Activated CD4-positive, alpha-beta memory T cell treated with anti-CD3 and anti-CD28 coated beads for 36 hours (primary cell): ENCODE measurements at places on chromosomes 2 and 18.

DNA sequence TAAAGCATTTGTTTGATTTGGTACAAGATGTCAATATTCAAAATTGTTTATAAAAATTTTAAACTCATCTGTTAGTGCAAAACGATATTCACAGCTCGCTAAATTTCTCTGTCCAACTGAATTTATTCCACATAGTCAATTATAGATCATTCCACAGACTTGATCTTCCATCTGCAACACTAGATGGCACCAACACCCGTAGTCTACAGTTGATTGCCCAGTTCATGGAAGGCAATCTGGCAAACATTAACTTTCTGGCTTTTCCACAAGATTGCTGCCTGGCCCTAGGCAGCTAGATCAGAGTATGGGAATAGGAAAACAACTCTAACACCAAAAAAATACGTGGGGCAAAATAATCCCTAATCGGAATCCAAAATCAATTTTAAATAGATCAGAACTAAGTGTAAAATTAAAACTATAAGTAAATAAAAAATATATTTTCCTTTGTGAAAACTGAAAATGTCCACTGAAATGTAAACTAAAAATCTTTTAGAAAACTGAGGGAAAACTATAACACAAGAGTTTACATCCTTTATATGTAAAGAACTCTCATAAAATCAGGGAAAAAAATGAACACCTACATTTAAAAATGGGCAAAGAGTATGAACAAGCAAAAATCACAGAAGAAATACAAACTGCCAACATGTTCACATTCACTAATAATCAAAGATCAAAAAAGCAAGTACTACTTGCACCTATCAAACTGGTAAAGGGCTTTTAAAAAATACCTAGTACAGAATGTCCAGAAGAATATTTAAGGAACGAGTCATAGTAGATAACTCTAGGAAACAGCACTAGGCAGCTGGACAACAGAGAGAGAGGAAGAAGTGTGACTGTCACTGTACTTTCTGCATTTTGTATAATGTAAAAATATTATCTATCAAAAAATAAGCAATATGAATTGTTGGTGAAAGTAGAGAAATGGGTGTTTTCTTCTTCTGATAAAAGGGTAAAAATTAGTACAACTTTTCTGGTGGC is 35.0 kb downstream of the RTN4 start:
- peak; percentile 44 for DNase-seq

DNA sequence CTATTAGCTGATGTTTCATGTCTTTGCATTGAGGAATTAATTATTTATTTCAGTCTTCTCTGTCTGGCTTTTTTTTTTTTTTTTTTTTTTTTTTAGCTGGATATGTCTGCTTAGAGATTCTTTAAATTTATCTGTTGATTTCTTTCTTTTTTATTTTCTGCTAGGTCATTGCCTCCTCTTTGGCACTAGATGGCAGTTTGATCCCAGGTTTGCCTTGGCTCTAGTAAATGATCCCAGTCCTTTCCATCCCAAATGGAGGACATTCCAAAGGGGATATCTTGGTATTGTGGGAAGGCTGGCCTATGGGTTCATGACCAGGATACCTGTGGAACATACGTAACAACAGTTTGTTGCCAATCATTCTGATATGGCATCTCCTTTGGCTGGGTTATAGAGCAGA is 339.5 kb upstream of the GCFC2 start:
- DNase-seq = no peak

DNA sequence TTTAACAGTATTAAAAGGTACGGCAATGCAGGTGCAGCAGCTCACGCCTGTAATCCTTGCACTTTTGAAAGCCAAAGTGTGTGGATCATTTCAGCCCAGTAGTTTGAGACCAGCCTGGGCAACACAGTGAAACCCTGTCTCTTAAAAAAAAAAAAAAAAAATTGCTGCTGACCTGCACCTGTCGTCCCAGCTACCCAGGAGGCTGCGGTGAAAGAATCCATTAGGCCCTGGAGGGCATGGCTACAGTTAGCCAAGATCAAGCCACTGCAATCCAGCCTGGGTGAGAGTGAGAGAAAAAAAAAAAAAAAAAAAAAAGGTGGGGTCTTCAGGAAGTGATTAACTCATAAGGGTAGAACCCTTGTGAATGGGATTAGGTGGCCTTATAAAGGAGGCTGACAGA is 12.8 kb downstream of the CUL3 start:
- DNase-seq = no peak

DNA sequence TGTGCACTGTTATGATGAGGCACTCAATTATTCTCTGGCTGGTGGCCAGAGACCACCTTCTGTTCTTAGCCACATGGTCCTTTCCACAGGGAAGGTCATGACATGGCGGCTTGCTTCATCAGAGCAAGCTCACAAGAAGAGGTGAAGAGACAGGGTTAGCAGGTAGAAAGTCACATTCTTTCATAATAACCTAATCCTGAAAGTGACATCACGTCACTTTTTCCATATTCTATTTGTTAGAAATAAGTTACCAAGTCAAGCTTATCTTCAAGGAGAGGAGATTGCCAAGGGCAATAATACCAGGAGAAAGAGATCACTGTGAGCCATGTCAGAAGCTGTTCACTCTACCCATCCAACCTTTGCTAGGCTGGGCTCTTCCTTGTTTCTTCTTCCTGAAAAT is 139.4 kb downstream of the OSR1 start:
- DNase-seq = no peak

DNA sequence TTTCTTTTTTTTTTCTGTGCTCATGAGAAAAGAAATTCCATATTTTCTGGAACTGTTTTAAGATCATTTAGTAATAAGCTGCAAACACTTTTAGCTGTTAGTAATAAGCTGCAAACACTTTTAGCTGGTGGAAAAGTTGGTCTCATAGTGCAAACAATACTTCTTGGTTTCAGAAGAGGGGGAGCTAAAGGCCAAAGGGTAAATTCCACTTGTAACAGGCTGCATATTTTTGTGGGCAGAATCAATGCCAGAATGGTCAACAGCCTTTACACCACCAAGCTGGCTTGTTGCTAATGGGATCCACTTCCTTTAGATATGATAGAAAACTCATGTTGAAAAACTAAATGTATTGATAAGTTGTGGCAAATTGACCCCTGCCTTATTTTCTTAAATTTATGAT is 356.8 kb downstream of the NR4A2 start:
- no peak for DNase-seq

- DNase-seq = peak; percentile 46
Measured at GRCh38 chr2:242011167-242011513, 141.6 kb downstream of the RTP5 start.

DNA sequence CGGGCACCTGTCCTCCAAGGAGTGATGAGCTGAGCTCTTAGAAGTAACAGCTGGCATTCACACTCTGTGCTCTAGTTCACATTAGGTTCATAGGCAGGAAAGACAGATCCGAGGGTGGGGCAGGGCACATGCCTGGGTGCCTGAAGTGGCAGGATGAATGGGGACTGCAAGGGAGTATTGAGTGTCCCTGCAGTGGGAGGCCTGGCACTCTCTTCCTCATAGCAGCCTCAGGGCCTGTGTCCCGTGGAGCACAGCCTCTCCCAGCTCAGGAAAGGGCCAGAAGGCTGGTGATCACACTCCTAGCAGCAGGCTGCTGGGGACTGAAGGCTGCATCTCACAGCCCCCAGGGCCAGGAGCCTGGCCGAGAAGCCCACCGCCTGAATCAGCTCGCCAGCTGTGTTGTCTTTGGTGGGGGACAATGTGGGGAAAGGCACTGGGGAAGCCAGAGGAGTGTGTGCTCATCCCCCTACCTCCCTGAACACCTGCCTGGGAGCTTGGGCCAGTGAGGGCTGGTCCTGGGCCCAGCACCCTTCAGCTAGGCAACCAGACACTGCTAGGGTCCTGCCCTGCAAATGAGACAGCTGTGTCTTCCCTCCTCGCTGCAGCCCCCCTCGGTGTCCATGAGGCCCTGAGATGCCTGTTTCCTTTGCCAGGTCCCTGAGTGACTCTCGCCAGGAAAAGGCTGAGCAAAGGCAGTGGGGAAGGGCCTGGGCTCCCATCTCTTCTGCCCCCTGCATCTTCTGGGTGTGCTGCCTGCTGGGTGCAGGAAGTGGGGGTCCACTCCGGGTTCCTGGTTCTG is 48.2 kb upstream of the HS6ST1 start:
- DNase-seq = no peak

DNA sequence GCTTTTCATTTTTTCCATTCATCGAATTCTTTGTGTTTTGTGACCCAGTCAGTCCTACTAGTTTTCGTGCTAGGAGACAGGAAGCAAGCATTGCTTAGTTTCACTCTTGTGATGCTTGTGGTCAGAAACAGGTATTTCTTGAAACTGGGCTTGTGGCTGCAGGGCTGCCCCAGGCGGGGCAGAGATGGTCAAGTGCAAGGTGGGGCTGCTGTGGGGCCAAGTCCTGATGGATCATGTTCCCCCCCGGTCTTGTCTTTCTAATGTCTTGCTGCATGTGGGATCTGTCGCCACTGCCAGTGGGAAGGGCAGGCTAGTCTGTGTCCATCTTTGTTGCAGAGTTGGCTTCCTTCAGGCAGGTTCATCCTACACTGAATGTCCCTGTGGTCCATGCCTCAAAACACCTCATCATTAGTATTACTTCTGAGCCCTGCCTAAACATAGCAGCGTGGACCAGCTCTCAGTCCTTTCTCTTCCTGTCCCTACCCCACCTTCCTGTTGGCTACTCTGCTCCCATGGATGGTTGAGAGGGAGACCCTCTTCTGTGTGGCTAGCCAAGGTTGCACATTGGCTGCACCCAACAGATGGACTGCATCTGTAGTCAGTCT is 38.7 kb downstream of the INPP4A start:
- peak; percentile 50 for DNase-seq

GRCh38 chr18:46750626-46751025 is 6.2 kb downstream of the ST8SIA5 start:
- DNase-seq = no peak

DNA sequence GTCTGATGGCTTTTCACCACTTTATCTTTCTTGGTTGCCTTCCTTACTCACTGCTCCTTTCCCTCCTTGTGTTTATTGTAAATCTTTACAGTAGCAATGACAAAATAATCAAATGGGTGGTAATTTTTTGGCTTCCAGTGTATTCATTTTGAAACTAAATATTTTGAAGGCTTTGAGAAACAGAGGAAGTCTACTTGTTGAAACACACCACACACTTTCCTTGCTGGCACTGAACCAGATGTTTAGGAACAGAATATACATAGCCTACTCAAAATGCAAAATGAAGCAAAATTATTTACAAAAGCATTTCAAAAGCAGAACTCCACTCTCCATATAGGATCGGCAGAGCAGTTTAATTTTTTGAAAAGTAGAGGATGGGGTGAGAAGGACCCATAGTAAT is 189.8 kb downstream of the LTBP1 start:
- no peak for DNase-seq

GRCh38 chr18:54878659-54879358 is 50.5 kb downstream of the RAB27B start:
- DNase-seq = no peak

GRCh38 chr2:137111896-137112295 is 346.6 kb downstream of the THSD7B start:
- no peak for DNase-seq

DNA sequence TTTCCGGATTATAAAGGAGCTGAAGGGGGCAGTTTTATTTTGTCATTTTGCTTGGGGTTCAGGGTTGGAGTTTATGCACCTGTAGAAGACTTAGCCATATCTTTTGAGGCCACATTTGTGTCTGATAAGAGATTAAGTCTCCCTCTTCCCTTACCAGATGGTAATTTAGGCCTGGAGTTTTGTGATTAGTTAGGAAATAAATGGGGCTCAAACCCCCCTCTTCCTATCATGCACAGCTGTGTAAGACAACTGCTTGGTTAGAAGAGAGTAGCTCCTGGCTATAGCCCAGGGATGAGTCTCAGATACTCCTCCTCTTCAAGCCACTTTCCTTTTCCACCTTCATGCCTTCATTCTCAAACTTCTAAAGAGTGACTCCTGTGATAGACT is 802 bp upstream of the SAP130 start:
- no peak for DNase-seq

DNA sequence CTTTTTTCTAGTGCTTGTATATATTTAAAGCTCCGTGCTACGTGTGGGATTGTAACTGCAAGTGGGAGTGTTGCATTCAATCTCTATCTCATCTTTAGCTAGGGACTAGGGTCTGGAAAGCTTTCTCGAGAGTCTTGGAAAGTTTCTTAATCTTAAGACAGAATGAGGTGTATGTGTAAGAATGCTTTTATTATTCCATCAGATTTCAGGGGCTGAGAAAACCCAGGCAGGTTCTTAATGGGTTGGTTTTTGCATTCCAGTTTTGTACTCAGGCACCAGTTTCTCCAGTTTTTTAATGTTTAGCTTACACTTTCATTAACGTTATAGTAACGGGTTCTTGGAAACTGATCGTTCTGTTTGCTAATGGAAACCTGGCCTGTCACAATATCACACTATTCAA is 20.3 kb downstream of the MRPL19 start:
- DNase-seq = no peak

- DNase-seq = no peak
Measured at GRCh38 chr2:195613922-195614321, 43.1 kb upstream of the SLC39A10 start.

DNA sequence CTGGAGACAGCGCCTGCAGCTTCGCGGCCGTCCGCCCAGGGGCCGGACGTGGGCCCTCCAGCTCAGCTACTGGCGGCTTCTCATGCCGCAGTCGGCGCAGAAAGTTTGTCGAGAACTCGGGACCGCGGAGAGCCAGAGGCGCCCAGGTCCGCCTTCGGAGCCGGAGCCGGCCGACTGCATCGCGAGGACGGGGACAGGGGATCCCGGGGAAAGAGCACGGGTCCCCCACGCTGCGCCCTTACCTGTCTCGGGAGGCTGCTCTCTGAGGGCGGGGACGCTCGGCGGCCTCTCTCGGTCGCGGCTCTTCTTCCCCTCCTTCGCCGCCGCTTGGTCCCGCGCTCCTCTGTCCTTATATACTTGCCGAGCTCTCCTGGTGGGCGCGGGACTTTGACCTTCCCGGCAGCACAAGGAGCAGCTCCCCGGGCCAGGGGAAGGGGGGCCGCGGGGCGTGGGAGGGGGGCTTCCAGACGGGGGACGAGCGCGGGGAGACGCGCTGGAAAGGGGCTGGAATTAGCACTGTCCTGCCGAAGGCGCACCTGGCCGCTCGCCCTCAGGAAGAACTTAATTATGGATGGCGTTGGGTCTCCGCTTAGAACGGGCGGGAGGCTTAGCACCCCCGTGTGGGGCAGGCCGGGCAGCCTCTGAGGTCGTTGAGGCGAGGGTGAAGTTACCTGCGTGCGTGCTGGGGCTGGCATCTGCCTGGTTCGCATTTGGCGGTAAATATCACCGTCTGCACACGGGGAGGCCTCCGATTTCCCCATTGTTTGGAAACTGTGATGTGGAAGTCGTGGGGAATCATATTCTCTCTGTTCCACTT is at the start of gene POMC:
POMC (minus strand) TSS at position 325 of the 817 bp plus-strand sequence. CDS start 3,808 bp downstream, outside the sequence.
- DNase-seq = peak; percentile 39
